ENCODE measurements at places on chromosomes 4 and X. TPM values are rescaled to one million over a fixed set of nuclear protein-coding genes. Genes with fewer than 3 reads are reported as not detected.

The CXorf49 gene
- not detected for total RNA-seq

The ITGB1BP2 gene
- total RNA-seq: 10.4 TPM

The PPP2R2C gene
- total RNA-seq: not detected

The TREX2 gene
- total RNA-seq: 1.4 TPM

The GATA1 gene
- 0.73 TPM for total RNA-seq

GRCh38 chrX:48626401-48627298, 29.4 kb downstream of the WDR13 start:
- peaks cover 4% of the 10 kb centered on the region for H3K4me1 ChIP-seq
- H3K4me3 ChIP-seq: no peak overlapping the region
- no peak overlapping the region for H3K27ac ChIP-seq
- DNase-seq: no peak

DNA sequence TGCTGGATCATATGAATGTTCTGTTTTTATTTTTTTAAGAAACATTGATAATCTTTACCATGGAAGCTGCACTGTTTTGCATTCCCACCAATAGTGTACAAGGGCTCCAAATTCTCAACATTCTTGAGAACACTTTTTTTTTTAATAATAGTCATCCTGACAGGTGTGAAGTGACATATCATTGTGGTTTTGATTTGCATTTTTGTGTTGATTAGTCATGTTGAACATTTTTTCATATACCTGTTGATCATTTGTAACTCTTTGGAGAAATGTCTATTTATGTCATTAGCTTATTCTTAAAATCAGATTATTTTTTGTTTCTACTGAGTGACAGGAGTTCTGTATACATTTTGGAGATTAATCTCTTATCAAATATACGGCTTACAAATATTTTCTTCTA, 408.5 kb downstream of the GLUD2 start:
- no peaks in the 10 kb centered on the region for H3K4me1 ChIP-seq
- no peaks in the 10 kb centered on the region for H3K27me3 ChIP-seq
- no peaks in the 10 kb centered on the region for H3K36me3 ChIP-seq
- H3K27ac ChIP-seq: no peak overlapping the region
- no peak overlapping the region for H3K4me3 ChIP-seq

DNA sequence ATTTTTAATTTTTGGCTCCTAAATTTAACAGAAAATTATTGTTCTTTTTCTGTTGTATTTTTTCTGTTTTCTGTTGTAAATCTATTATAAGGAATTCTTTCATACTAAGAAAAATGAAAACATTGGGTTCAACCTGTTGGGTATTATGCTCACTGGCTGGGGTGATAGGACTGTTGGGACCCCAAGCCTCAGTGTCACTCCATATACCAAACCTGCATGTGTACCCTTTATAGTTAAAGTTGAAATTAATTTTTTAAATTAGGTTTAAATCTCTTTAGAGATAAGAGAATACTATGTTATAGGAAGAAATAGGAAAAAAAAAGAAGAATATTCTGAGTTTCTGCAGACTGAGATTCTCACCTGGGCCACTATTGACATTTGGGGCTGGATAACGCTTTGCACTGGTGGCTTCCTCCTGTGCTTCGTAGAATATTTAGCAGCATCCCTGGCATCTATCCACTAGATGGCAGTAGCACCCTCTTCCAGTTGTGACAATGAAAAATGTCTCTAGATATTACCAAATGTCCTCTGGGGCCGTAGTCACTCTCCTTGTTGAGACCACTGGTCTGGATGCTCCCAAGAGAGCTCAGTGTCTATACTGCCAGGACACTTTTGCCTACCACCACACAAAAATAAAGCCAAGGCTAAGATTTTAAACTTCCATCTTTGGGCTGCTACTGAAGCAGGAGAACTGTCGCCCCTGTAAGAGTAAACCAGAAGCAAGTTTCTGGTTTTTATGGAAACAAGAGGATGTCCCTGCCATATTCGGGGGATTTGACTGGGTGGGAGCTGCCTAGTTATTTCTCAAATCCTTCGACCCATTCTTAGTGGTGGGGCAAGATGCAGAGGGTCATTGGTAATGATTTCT, 22.4 kb upstream of the CLTRN start:
- DNase-seq: peak; percentile 72
- no peaks in the 10 kb centered on the region for H3K27me3 ChIP-seq
- H3K4me1 ChIP-seq: no peaks in the 10 kb centered on the region

DNA sequence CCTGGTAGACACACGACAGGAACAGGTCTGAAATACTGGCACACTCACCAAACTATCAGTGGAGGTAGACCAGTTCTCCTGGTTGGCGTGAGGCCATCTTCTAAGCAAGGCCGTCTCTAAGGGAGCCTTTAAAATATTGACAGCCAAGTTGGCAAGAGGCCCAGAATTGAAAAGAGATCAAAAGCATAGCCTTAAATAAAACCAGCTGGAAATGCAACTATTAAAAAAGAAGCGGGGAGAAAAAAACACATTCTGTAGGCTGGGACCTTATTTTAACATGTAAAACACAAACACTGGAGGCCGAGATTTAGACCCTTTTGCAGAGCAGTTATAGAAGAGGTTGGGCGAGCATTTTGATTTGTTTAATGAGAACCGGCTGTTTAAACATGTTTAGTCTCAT, 233.0 kb upstream of the CLNK start:
- H3K4me1 ChIP-seq: no peaks in the 10 kb centered on the region
- H3K36me3 ChIP-seq: no peaks in the 10 kb centered on the region
- H3K27me3 ChIP-seq: peaks cover 4% of the 10 kb centered on the region
- DNase-seq: no peak
- no peak overlapping the region for H3K4me3 ChIP-seq

DNA sequence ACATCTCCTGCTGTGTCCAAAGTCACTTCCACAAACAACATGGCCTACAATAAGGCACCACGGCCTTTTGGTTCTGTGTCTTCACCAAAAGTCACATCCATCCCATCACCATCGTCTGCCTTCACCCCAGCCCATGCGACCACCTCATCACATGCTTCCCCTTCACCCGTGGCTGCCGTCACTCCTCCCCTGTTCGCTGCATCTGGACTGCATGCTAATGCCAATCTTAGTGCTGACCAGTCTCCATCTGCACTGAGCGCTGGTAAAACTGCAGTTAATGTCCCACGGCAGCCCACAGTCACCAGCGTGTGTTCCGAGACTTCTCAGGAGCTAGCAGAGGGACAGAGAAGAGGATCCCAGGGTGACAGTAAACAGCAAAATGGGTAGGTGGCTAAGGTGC, 123.9 kb downstream of the PDLIM5 start:
- no peaks in the 10 kb centered on the region for H3K4me1 ChIP-seq
- no peak overlapping the region for H3K4me3 ChIP-seq
- no peak for DNase-seq
- H3K27ac ChIP-seq: no peak overlapping the region

- no peak overlapping the region for H3K4me3 ChIP-seq
- no peak for DNase-seq
- H3K27me3 ChIP-seq: no peaks in the 10 kb centered on the region
- no peaks in the 10 kb centered on the region for H3K4me1 ChIP-seq
Observed at GRCh38 chrX:121902463-121902862, 855.1 kb downstream of the GLUD2 start.

GRCh38 chr4:153274967-153275366, 69.5 kb upstream of the MND1 start:
- no peaks in the 10 kb centered on the region for H3K36me3 ChIP-seq
- H3K4me1 ChIP-seq: no peaks in the 10 kb centered on the region
- H3K27ac ChIP-seq: no peak overlapping the region
- H3K27me3 ChIP-seq: peaks cover 11% of the 10 kb centered on the region

DNA sequence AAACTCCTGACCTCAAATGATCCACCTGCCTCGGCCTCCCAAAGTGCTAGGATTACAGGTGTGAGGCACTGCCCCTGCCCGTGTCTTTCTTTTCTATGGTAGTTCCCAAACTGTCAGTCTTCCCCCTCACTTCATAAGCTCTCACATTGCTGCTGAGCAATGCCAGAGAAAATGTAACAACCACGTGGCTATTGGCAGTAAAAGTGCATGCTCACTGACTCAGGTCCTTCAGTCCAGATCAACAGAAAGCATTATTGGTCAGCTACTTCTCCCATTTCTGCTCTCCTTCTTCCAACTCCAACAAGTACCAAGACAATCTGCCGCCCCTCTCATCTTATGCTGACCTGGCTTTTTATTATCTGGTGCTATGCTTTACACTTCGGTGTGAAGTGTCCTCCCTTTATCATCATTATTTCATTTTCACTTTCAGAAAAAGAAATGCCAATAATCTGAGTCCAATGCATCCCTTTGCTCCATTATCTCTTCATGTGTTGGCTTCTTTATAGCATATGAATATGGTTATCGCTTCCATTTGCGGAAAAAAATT, 133.8 kb upstream of the UGT8 start:
- no peak for DNase-seq
- H3K4me1 ChIP-seq: no peaks in the 10 kb centered on the region
- no peaks in the 10 kb centered on the region for H3K36me3 ChIP-seq
- H3K27me3 ChIP-seq: no peaks in the 10 kb centered on the region

GRCh38 chrX:12978205-12979025, 3.5 kb downstream of the TMSB4X start:
- peak overlapping the region; percentile 91 for H3K27ac ChIP-seq
- H3K4me1 ChIP-seq: peaks cover 56% of the 10 kb centered on the region
- H3K27me3 ChIP-seq: no peaks in the 10 kb centered on the region
- H3K4me3 ChIP-seq: peak overlapping the region; percentile 93
- peaks cover 22% of the 10 kb centered on the region for H3K36me3 ChIP-seq
- peak; percentile 68 for DNase-seq

GRCh38 chrX:34656842-34657725, at the start of gene TMEM47:
TSS of gene TMEM47 (minus strand) at chrX:34657285. CDS start at chrX:34657029, 256 bp downstream.
- H3K27ac ChIP-seq: no peak within 1 kb of the TSS
- H3K4me1 ChIP-seq: peaks cover 5% of the 10 kb centered on the region
- peaks cover 17% of the 10 kb centered on the region for H3K36me3 ChIP-seq
- no peak for DNase-seq

- H3K4me3 ChIP-seq: no peak overlapping the region
- DNase-seq: no peak
- peaks cover 8% of the 10 kb centered on the region for H3K4me1 ChIP-seq
- no peaks in the 10 kb centered on the region for H3K27me3 ChIP-seq
- H3K27ac ChIP-seq: no peak overlapping the region
- peaks cover 4% of the 10 kb centered on the region for H3K36me3 ChIP-seq
Observed at GRCh38 chrX:130896026-130896425, 7.0 kb downstream of the ENOX2 start.

GRCh38 chr4:2072971-2073807, 14.1 kb downstream of the NAT8L start:
- no peak overlapping the region for H3K4me3 ChIP-seq
- H3K27ac ChIP-seq: no peak overlapping the region
- no peak for DNase-seq
- H3K4me1 ChIP-seq: no peaks in the 10 kb centered on the region
- H3K36me3 ChIP-seq: no peaks in the 10 kb centered on the region

DNA sequence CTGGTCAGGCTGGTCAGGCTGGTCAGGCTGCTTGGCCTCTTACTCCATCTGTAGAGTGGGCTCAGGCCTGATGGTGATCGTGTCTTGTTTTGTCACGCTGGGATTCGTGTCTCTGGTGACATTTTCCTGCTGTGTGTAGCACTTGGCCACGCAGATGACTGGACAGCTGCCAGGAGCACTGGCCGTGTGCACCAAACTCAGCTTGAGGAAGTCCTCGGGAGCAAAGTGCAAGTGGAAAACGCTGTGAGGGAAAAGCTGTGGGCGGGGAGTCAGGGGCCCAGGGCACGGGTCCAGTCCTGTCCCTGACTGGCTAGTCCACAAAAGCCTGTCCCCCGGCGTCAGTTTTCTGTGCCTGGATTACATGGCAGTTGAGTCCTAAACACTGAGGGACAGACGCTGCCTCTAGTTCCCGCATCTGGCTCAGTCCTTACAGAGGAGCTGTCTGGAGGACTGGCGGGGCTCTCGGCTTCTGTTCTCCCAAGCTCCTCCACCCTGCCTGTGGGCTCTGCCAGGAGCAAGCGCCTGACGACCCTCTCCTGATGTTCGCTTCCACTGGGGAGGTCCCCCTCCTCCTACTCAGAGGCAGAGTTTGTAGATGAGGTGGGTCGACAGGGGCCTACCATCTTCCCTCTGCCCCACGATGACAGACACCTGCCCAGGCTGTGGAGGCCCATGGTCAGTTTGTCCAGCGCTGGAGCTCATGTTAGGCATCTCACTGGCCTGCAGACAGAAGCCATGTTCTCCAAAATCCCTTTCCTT, 35.9 kb upstream of the GRPEL1 start:
- H3K27me3 ChIP-seq: peaks cover 8% of the 10 kb centered on the region
- H3K4me3 ChIP-seq: peak overlapping the region; percentile 83
- peaks cover 13% of the 10 kb centered on the region for H3K4me1 ChIP-seq
- no peak overlapping the region for H3K27ac ChIP-seq
- no peak for DNase-seq
- no peaks in the 10 kb centered on the region for H3K36me3 ChIP-seq

DNA sequence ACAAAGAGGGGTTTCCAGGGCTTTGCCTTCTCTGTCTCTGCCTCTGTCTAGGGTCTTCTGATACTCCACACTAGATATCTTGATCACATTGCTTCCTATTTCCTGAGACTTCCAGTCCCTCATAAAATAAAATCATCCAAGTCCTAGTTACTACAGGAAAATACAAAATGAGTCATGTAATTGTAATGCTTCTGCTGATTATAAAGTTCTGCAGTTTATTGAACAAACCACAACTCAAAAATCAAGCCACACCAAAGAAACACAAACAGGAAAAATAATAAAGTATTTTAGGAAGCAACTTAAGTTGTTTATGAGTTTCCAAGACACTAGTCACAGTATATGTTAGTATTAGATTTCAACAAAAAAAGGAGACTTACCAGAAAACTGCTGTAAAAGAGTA, 695.1 kb upstream of the GALNTL6 start:
- no peak overlapping the region for H3K4me3 ChIP-seq
- H3K36me3 ChIP-seq: peaks cover 10% of the 10 kb centered on the region
- DNase-seq: no peak
- H3K27ac ChIP-seq: no peak overlapping the region
- no peaks in the 10 kb centered on the region for H3K4me1 ChIP-seq

DNA sequence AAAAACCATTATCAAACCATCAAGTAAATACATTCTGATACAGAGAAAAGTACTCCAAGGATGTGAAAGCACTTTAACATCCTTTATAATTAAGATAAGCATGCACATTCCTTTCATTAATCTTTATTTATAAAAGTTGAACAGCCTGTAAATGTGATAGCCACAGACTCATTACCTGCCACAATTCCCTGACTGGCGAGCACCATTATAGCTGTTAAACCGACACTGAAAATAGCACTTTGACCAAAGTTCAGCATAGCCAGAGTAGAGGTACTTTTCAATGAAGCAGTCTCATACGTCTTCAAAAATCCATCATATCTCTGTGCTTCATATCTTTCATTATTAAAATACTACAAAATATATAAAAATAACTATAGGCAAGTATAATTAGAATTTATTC, 84.7 kb downstream of the ABCB7 start:
- peaks cover 4% of the 10 kb centered on the region for H3K4me1 ChIP-seq
- H3K4me3 ChIP-seq: no peak overlapping the region
- DNase-seq: no peak
- H3K27ac ChIP-seq: no peak overlapping the region
- H3K36me3 ChIP-seq: no peaks in the 10 kb centered on the region
- H3K27me3 ChIP-seq: no peaks in the 10 kb centered on the region

DNA sequence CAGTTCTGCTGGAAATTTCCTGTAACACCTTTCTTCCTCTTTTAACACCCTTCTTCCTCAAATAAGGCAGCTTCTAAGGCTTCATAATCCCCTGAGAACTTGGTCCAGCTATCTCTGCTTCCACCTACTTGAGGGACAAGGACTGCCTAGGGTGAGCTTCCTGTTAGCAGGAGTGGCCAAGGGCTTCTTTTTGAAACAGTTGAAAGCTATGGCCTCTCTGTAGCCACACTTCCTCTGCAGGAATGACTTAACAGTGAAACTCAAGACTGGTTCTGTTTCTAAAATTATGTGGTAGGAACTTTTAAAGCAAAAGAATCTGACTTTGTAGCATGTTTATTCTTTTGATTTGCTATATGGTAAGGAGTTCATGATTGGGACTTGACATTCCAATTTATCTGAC, 108.5 kb upstream of the WDR1 start:
- no peak overlapping the region for H3K4me3 ChIP-seq
- no peak overlapping the region for H3K27ac ChIP-seq
- H3K4me1 ChIP-seq: no peaks in the 10 kb centered on the region
- H3K27me3 ChIP-seq: no peaks in the 10 kb centered on the region
- no peaks in the 10 kb centered on the region for H3K36me3 ChIP-seq

Measured in natural killer cell treated with Interleukin-12 subunit alpha and Interleukin-12 subunit beta and Interleukin-15 and Interleukin-18, amount 100 ng/mL, for 72 hours (primary cell).